ENCODE measurements at places on chromosomes 3 and 15. TPM values are rescaled to one million over a fixed set of nuclear protein-coding genes. Genes with fewer than 3 reads are reported as not detected.

Gene NPAP1
- total RNA-seq: not detected

Gene ST8SIA2
- not detected for total RNA-seq

Gene IFT57
- 45.4 TPM for total RNA-seq

Gene DZIP3
- 13.7 TPM for total RNA-seq

Gene TRIM59
- total RNA-seq: 42.2 TPM

Gene ZNF385D
- not detected for total RNA-seq

Gene LYZL4
- not detected for total RNA-seq

Gene GOLGA8S
- 0.44 TPM for total RNA-seq

Gene SI
- not detected for total RNA-seq

Gene TPRG1
- total RNA-seq: 5.4 TPM

Gene MAN2A2
- 149 TPM for total RNA-seq

Gene IQCF5
- not detected for total RNA-seq

Gene ARHGAP11A
- 5.6 TPM for total RNA-seq

DNA sequence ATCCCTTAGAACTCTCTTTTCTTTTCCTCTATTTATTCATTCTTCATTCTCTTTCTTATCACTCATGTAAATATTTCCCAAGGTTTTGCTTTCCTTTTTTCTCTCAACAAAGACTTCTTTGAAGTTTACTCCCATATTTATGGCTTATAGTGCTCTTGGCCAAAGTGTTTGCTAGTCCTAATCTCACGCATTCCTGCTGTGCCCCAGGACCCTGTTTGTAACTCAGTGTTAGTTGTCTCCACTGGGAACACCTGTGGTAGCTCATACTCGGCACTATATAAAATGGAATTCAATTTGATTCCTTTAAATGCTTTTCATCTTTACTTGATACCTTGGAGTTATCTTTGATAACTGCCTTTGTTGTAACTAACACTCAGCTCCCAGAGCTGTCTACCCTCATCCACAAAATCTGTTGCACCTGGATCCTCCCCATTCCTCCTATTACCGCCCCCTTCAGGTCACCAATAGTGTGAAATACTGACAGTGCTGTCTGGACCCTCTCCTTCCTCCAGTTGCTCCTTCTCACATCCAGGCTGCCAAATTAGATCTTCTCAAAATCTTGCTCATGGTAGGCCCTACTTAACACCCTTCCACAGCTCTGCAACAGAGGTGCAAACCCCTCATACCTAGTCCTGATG lies 76.8 kb downstream of the TIGIT start:
- no peaks in the 10 kb centered on the region for H3K36me3 ChIP-seq
- DNase-seq: no peak
- H3K4me1 ChIP-seq: no peaks in the 10 kb centered on the region
- no peak overlapping the region for H3K4me3 ChIP-seq

GRCh38 chr3:54916732-54917131 lies 11.1 kb downstream of the LRTM1 start:
- H3K36me3 ChIP-seq: no peaks in the 10 kb centered on the region
- no peaks in the 10 kb centered on the region for H3K27me3 ChIP-seq
- H3K27ac ChIP-seq: no peak overlapping the region
- H3K4me1 ChIP-seq: no peaks in the 10 kb centered on the region
- DNase-seq: no peak

DNA sequence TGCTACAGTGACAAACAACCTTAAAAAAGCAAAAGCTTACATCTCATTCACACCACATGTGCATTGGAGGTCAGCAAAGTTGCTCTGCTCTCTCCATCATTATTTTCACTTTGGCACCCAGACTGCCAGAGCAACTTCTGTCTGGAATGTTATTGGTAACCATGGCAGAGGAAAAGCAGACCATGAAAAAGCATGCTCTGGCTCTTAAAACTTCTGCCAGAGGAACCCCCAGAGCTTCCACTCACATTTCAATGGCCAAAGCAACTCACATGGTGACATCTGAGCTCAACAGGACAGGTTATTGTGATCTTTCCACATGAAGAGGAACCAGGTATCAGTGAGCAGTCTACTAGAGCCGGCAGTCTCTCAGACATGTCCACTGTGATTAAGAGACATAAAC lies 21.9 kb upstream of the FRMD5 start:
- no peaks in the 10 kb centered on the region for H3K4me1 ChIP-seq
- H3K36me3 ChIP-seq: no peaks in the 10 kb centered on the region
- H3K27ac ChIP-seq: no peak overlapping the region
- no peak for DNase-seq
- H3K4me3 ChIP-seq: no peak overlapping the region

GRCh38 chr3:53642211-53642610 lies 147.8 kb downstream of the CACNA1D start:
- no peak overlapping the region for H3K27ac ChIP-seq
- H3K4me1 ChIP-seq: no peaks in the 10 kb centered on the region
- H3K27me3 ChIP-seq: no peaks in the 10 kb centered on the region
- H3K36me3 ChIP-seq: no peaks in the 10 kb centered on the region
- DNase-seq: no peak

GRCh38 chr3:121431726-121432517 lies 113.9 kb downstream of the POLQ start:
- H3K36me3 ChIP-seq: no peaks in the 10 kb centered on the region
- peak; percentile 62 for DNase-seq
- H3K27ac ChIP-seq: peak overlapping the region; percentile 33
- H3K4me3 ChIP-seq: peak overlapping the region; percentile 52

DNA sequence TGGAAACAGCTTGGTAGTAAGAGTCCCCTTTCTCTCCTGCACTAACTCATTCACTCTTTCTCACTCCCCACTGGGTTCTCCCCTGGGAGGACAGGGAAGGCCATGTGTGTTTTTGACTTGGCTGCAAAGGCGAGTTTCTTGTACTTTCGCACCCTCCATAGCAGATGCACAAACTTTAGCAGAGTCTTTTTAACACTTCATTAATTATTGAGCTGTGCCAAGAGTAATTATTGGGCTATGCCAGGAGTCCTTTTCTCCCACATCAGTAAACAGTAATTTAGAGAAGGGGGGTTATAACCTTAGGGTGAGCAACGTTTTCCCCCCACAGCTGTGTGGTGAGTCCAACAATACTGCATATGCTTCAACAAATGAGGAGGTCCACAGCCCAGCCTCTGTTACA lies 224.4 kb upstream of the ATP11B start:
- H3K36me3 ChIP-seq: no peaks in the 10 kb centered on the region
- H3K27me3 ChIP-seq: no peaks in the 10 kb centered on the region
- no peak for DNase-seq
- no peaks in the 10 kb centered on the region for H3K4me1 ChIP-seq
- no peak overlapping the region for H3K4me3 ChIP-seq

GRCh38 chr3:17459470-17459993 lies 282.9 kb downstream of the TBC1D5 start:
- DNase-seq: no peak
- no peaks in the 10 kb centered on the region for H3K4me1 ChIP-seq
- no peaks in the 10 kb centered on the region for H3K36me3 ChIP-seq
- H3K27me3 ChIP-seq: no peaks in the 10 kb centered on the region

DNA sequence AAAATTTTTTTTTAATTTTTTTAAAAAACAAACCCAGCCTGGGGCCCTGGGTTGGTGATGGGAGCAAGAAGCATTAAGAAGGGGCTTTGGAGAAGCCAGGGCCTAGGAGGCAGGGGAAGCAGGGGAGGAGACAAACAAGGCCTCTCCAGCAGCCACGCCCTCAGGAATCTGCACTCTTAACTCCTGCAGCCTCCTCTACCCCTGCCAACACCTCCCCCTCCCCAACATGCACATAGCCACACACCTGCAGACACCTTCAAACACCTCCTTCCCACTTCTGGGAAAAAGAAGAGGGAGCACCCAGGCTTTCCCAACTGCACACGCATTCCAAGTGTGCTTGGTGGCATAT lies 2.7 kb upstream of the DCAF1 start:
- H3K4me1 ChIP-seq: peaks cover 10% of the 10 kb centered on the region
- no peaks in the 10 kb centered on the region for H3K27me3 ChIP-seq
- peaks cover 8% of the 10 kb centered on the region for H3K36me3 ChIP-seq
- no peak overlapping the region for H3K4me3 ChIP-seq

DNA sequence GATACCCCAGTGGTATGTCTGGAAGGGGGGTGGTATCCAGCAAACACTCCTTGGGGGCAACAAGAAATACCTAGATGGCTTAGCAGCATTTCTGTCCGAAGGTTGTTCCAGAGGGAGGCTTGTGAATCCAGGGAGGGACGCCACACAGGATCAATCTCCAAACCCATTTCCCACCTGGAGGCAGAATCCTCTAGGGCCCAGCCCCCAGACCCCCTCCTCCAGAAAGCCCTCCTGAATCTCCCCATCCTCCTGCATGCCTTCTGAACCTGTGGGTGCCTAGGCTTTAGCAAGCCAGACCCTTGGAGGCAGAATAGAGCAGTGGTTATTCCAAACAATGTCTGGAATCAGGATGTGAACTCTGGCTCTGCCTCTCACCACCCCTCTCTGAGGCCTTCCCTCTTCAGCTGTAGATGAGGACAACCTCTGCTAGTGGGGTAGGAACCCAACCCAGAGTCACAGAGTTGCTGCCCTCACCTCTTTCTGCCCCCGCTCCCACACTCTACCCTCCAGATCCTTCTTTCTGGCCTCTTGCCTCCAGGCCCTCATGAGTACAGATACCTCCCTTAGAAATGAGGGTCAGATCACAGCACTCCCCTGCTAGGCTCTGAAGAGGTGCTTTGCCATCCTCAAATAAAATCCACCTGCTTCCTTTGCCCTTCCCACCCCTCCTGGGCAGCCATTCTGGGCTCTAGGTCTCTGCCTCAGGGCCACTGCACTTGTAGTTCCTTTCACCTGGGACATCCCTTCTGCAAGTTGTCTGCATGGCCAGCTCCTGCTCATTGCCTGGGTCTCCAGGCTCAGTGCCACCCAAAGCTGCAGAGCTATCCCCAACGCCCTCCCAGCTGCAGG lies 8.1 kb downstream of the CISH start:
- H3K27me3 ChIP-seq: no peaks in the 10 kb centered on the region
- peaks cover 91% of the 10 kb centered on the region for H3K4me1 ChIP-seq
- no peak overlapping the region for H3K4me3 ChIP-seq
- no peak for DNase-seq
- H3K27ac ChIP-seq: peak overlapping the region; percentile 93
- peaks cover 18% of the 10 kb centered on the region for H3K36me3 ChIP-seq

- no peaks in the 10 kb centered on the region for H3K4me1 ChIP-seq
- H3K27me3 ChIP-seq: no peaks in the 10 kb centered on the region
- DNase-seq: peak; percentile 52
- H3K27ac ChIP-seq: no peak overlapping the region
- H3K36me3 ChIP-seq: no peaks in the 10 kb centered on the region
- H3K4me3 ChIP-seq: no peak overlapping the region
These were observed 38.4 kb upstream of the FURIN start for GRCh38 chr15:90829942-90830440.

- no peaks in the 10 kb centered on the region for H3K36me3 ChIP-seq
- no peaks in the 10 kb centered on the region for H3K4me1 ChIP-seq
- no peak overlapping the region for H3K4me3 ChIP-seq
- no peak overlapping the region for H3K27ac ChIP-seq
These were observed 5.2 kb upstream of the RLBP1 start for GRCh38 chr15:89226359-89227221.

DNA sequence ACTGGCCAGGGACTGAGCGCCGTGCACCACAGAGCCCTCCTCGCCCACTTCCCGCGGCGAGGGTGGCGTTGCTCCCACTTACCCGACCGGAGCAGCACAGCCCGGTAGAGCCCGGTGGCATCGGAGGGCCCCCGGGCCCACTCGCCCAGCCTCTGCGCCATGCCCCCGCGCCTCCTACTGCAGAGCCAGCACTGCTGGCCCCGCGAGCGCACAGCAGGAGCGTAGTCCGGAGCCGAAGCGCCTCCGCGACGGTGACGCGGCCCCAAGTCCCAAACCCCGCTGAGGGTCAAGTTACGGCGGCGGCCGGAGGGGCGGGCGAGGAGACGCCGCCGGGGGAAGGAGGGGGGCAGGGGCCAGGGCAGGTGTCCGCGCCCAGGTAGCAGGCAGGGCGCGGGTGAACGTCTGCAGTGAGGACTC lies 9.6 kb upstream of the FAM107A start:
- peaks cover 4% of the 10 kb centered on the region for H3K27me3 ChIP-seq
- DNase-seq: no peak
- no peak overlapping the region for H3K4me3 ChIP-seq
- H3K27ac ChIP-seq: no peak overlapping the region
- H3K4me1 ChIP-seq: no peaks in the 10 kb centered on the region

DNA sequence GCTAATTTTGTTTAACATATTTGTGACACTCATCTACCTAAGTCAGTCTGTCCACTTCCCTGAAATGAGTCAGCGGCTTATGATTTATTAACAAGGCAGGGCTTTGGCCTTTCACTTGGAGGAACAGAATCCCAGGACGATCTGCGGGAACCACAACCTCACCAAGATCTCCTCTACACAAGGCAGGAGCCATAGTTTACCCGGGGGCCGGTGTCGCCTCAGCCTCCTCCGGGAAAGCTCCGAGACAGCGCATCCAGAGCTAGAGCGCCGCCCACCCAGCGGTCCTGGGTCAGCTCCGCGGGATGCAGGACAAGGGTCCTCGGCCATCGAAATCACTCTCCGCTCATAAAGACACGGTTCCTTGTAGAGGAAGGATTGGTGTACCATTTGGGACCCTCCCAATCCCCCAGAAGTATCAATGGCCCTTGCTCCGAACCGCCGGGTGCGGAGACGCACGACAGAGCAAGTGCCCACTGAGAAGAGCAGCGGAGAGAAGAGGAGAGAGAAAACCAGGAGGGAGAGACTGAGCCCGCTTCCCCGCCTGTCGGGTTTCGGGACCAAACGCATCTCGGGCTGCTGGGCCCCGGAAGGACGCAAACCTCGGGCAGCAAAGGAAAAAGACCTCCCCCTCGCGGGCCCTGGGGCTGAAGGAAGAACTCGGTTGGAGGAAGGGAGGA lies 13.1 kb upstream of the ALCAM start:
- H3K36me3 ChIP-seq: no peaks in the 10 kb centered on the region
- no peak overlapping the region for H3K4me3 ChIP-seq
- no peak for DNase-seq
- H3K4me1 ChIP-seq: no peaks in the 10 kb centered on the region

GRCh38 chr3:48068886-48069285 lies 52.7 kb upstream of the MAP4 start:
- no peak overlapping the region for H3K4me3 ChIP-seq
- H3K36me3 ChIP-seq: peaks cover 3% of the 10 kb centered on the region
- no peaks in the 10 kb centered on the region for H3K4me1 ChIP-seq
- no peak for DNase-seq
- no peak overlapping the region for H3K27ac ChIP-seq
- H3K27me3 ChIP-seq: no peaks in the 10 kb centered on the region

GRCh38 chr3:102224171-102224570 lies 210.6 kb upstream of the ZPLD1 start:
- no peak overlapping the region for H3K4me3 ChIP-seq
- H3K4me1 ChIP-seq: peaks cover 30% of the 10 kb centered on the region
- no peak overlapping the region for H3K27ac ChIP-seq
- H3K36me3 ChIP-seq: no peaks in the 10 kb centered on the region
- no peak for DNase-seq
- no peaks in the 10 kb centered on the region for H3K27me3 ChIP-seq

GRCh38 chr3:19046440-19046839 lies 101.9 kb upstream of the KCNH8 start:
- H3K36me3 ChIP-seq: no peaks in the 10 kb centered on the region
- H3K4me3 ChIP-seq: no peak overlapping the region
- no peaks in the 10 kb centered on the region for H3K27me3 ChIP-seq
- H3K27ac ChIP-seq: no peak overlapping the region

- no peak for DNase-seq
- no peak overlapping the region for H3K4me3 ChIP-seq
- H3K27ac ChIP-seq: no peak overlapping the region
These were observed 281.4 kb downstream of the ADAMTS17 start for GRCh38 chr15:100060276-100060926.

GRCh38 chr15:82060817-82061216 lies 15.0 kb upstream of the MEX3B start:
- no peaks in the 10 kb centered on the region for H3K36me3 ChIP-seq
- no peaks in the 10 kb centered on the region for H3K4me1 ChIP-seq
- no peaks in the 10 kb centered on the region for H3K27me3 ChIP-seq
- no peak overlapping the region for H3K4me3 ChIP-seq
- DNase-seq: no peak

Measured in naive thymus-derived CD4-positive, alpha-beta T cell (primary cell).